ENCODE measurements at places on chromosomes 13 and 19.
A peak's percentile ranks its signal among the peaks of the same experiment; 100 is the strongest.

DNA sequence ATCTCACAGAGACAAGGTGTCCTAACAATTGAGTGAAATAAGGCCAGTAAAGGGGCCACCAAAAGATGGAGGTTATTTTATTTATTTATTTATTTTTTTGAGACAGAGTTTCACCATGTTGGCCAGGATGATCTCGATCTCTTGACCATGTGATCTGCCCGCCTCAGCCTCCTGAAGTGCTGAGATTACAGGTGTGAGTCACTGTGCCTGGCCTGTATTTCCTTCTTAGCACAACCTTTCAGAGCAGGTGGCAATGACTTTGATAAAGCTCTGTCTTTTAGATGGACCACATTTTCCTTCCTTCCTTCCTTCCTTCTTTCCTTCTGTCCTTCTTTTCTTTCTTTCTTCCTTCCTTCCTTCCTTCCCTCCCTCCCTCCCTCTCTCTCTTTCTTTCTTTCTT lies 11.0 kb upstream of the DOCK6 start:
- DNase-seq = no peak

DNA sequence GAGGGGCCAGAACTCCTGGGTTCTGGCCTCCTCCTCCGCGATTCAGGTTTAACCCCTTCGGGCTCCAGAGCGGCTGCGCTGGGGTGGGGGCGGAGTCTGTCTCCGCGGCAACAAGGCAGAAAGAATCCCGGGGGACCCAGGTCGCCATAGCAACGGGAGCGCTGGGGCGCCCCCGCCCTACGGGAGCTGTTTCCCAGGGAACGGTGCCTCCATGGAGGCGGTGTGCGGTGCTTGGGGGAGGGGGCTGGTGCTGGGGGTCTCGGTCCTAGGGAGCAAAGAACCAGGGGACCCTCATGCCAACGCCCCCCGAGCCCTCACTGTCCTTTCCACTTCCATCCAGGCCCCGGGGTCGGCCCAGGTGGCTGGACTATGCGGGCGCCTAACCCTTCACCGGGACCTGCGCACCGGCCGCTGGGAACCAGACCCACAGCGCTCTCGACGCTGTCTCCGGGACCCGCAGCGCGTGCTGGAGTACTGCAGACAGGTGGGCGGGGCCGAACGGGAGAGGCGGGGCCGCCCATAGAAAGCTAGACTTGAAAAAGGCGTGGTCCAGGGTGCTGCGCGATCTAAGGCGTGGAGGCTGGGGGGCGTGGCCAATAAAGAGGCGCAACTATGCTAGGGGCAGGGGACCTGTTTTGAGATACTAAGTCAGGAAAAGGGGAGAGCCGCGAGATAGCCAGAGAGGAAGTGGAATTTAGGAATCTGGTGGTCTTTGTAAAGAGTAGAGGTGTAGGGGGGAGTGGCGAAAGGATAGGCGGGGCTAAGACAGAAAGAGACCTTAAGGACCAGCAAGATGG lies 1.2 kb downstream of the APLP1 start:
- DNase-seq = peak; percentile 83

DNA sequence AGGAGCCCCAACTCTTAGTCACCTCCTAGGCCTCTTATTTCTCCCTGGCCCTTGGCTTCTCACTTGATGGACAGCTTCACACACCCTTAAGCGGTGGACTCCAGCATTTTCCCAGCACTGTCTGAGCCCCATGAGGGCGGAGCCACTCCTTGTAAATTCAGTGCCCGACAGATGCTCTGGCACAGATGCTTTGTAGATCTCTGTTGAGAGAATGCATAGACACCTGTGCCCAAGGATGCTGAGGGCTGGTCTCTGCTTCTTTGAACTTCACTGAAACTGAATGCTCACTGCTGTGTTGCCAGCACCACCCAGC lies 3.3 kb downstream of the SYCN start:
- no peak for DNase-seq

GRCh38 chr13:20424949-20425348 lies 100.7 kb downstream of the CRYL1 start:
- DNase-seq = no peak

DNA sequence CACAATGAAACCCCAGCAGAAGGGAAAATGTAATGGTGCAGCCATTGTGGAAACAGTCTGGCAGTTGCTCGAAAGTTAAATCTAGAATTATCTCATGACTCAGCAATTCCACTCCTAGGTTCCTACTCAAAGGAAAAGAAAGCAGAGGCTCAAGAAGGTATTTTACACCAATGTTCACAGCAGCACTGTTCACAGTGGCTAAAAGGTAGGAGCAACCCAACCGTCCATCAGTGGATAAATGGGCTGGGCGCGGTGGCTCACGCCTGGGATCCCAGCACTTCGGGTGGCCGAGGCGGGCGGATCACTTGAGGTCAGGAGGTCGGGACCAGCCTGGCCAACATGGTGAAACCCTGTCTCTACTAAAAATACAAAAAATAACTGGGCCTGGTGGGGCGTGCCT lies 25.9 kb downstream of the ZFR2 start:
- DNase-seq = no peak

- peak; percentile 58 for DNase-seq
These were observed 603 bp downstream of the TM9SF2 start for GRCh38 chr13:99501848-99502301.

GRCh38 chr13:111115965-111116521 lies 933 bp downstream of the ARHGEF7 start:
- no peak for DNase-seq

DNA sequence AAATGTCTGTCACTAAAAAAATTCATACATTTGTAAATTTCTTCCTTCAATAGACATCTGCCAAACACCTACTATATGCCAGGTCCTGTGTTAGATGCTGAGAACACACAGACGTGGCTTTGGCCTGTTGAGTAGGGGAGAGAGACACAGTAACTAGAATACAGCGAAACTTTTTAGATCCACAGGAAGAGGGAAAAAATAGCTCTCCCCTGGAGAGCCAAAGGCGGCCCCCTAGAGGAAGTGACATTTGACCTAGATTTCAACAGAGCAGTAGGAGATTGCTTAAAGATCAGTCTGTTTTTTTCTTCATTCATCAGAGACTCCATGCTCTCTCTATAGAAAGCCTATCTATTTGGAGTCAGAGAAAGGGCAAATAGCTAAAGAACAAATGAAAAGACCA lies 11.3 kb downstream of the LCP1 start:
- no peak for DNase-seq

- DNase-seq = no peak
These were observed 114.7 kb downstream of the RAP2A start for GRCh38 chr13:97548711-97549110.

GRCh38 chr13:30974350-30974749 lies 41.9 kb downstream of the TEX26 start:
- no peak for DNase-seq

DNA sequence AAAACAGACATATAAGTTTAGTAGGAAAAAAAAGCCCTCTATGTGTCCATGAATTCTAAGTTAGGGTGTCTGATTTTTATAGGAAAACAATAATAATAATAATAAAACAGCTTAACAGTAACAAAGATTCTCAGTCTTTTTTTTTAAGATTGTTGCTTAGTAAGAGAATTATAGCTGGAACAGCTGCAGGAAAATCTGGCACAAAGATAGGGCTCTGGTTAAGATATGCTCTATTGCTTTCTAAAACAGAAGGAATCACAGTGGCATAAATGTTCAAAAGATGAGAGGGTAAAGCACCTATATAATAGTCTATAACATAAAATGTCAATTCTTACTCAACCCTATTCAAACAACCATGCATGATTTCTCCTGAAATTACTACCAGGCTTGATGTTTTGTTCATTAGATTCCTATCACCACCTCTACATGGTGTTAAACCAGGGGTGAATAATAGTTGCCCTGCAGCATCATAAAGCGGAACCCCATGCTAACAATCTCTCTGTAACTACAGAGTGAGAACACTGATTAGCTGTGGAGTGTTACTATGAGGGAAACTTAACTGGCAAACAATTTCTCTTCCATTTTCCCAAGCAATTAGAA lies 541.4 kb upstream of the MIR17HG start:
- DNase-seq = no peak

- no peak for DNase-seq
These were observed 225.3 kb upstream of the SERP2 start for GRCh38 chr13:44148159-44148914.

DNA sequence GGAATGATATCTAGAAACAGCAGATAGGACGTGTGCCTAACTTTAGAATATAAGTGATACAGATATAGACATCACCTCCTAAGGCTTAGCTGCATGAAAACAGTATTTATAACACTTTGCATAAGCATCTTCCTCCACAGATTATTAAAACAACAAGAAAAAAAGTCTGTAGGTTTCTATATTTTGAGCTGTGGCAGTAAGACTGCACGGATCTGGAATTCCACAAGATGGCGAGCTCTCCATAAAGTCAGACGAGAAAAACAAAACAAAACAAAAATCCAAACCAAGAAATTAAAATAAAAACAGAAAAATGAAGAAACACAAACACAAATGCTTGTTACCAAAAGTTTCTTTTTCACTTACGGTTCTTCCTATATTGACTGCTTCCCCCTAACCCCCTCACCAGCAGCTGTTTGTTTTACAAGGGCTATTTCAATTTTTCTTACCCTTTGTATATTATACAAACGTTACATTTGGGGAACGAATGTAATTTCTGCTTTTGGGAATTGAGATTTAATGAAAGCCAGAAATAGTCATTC lies 285.8 kb downstream of the MYO16 start:
- peak; percentile 32 for DNase-seq

DNA sequence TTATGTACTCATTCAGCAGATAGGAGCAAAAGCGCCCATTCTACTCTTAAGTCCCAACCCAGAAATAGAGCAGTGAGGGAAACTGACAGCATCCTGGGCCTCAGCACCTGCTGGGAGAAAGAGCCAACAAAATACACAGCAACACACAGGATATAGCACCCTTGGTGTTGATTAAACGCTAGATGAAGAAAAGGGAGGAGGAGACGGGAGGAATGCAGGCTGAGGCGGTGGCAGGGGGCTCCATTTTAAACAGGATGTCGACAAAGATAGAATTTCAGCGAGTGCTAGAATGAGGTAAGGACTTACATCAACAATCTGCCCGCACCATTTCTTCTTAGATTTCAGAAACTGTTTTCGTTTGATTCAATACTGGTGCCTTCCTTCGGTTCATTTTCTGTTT lies 4.6 kb upstream of the RAB20 start:
- DNase-seq = no peak

- DNase-seq = peak; percentile 68
These were observed 60.5 kb downstream of the CCNE1 start for GRCh38 chr19:29872224-29872731.

- DNase-seq = no peak
These were observed 2841.1 kb upstream of the PCDH20 start for GRCh38 chr13:64256751-64257150.
